ENCODE measurements at places on chromosomes 1 and 21.

- DNase-seq = no peak
These were observed 202.0 kb downstream of the LRRC40 start for GRCh38 chr1:70003211-70003908.

GRCh38 chr21:38145104-38145503 is 111.7 kb upstream of the KCNJ15 start:
- DNase-seq = no peak

- no peak for DNase-seq
These were observed 4.6 kb downstream of the HCRTR1 start for GRCh38 chr1:31621847-31622730.

GRCh38 chr21:29219165-29219770 is 79.5 kb upstream of the BACH1 start:
- DNase-seq = no peak

GRCh38 chr1:7264101-7264500 is 478.8 kb downstream of the CAMTA1 start:
- no peak for DNase-seq

- peak; percentile 82 for DNase-seq
These were observed at the start of gene CDC42BPA for GRCh38 chr1:227318016-227318852. Gene CDC42BPA (minus strand): TSS chr1:227318492. CDS start chr1:227317182, 1,310 bp downstream.

- DNase-seq = no peak
These were observed 231.3 kb downstream of the RRAGC start for GRCh38 chr1:38628241-38628640.

DNA sequence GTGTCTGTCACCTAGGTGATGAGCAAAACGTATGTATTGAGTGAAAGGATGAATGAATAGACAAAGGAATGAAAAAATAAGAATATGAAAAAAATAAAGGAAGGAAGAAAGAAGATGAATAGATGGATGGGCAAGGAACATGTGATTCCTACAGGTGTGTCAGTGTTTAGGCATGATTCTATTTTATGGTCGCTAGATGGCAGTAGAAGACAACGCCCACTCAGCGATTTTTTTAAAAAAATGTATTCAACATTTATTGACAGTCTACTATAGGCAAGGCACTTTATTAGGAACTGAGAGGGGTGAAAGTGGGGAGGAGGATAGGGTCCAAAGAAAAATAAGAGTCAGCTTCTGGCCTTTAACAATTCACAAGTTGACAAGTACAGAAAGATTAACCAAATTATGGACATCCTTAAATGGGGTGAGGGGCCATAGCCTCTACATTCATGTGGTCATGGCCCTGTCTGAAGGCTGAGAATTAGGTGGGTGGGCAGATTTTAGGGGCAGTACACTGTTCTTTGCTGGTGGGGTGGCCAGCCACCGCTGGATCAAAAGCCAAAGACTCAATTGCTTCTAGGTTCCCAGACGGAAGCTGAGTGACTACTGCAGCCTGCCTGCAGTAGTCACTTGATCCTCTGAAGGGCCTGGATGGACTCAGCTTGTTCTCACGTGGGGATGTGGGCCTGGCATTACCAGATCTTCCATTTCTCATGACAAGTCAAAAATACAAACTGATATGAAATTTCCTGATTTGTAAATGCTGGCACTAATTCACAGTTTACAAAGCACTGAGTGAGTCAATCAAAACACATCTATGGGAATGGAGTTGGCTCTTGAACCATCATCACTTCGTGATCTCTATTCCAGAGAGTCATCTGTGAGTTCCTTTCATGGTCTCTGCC is 83.9 kb downstream of the FASLG start:
- no peak for DNase-seq

- DNase-seq = no peak
These were observed 37.8 kb downstream of the LRRC71 start for GRCh38 chr1:156958247-156958714.

DNA sequence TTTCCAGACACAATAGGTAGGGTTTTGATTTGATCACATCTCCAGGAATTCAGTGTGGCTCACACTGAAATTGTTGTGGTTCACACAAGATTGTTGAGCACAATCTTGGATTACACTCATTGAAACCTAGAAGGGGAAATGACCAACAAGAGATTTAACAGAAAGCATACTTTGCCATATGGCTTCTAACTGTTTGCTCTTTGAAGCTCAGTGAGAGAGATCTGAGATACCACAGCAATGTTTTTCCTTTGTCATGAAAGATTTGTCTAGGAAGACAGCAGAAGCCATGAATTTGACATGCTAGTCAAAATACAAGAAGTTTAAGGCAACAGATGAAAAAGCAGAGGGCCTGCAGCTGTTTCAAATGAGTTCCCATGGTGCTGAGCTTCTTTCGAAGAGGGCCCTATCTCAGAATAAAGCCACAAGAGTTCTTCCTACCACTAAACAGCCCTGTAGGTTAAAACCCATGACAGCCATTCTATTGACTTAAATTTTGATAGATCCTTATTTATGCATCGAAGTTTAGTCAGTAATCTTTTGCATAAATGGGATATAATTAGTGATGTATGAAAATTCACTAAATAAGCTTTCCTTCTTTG is 650.4 kb downstream of the LTN1 start:
- no peak for DNase-seq

DNA sequence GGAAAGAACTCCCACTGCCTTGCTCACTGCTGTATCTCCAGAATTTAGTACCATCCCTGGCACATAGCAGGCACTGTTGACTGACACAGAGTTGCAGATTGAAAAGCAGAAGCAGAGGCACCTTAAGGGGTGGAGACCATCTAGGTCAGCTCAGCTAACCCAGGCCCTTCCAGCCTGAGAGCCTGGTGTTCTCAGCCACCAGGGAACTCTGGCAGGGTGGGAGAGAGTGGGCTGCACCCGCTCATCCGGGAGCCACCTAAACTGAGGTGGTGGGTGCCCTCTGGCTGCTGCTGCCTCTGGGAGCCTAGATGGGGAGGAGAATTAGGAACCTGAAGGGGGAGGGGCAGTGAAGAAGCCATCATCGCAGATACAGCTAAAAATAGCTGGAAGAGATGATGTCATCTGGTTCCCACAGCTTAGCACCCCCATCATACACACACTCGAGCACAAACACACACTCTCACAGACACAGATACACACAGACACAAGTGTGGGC is 1.5 kb upstream of the TSPAN1 start:
- no peak for DNase-seq

DNA sequence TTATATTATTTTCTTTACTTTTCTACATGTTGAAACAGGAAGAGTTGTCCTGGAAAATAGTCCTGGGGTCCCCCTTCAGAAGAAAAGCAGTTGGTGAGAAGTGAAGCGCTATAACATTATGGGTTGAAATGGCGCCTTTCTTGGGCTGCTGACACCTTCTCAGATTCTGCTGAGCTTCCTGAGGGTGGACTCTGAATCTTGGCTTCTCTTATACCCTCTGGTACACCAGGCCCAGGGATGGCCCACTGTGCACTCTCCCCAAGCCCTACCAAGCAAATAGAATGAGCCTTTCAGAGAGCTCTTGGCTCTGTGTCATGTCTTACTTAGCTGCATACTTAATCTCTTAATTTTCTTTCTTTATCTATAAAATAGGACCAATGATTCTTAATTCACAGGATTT is 42.3 kb downstream of the CD247 start:
- no peak for DNase-seq

- DNase-seq = no peak
These were observed 18.8 kb upstream of the LRRC8D start for GRCh38 chr1:89802051-89802450.

DNA sequence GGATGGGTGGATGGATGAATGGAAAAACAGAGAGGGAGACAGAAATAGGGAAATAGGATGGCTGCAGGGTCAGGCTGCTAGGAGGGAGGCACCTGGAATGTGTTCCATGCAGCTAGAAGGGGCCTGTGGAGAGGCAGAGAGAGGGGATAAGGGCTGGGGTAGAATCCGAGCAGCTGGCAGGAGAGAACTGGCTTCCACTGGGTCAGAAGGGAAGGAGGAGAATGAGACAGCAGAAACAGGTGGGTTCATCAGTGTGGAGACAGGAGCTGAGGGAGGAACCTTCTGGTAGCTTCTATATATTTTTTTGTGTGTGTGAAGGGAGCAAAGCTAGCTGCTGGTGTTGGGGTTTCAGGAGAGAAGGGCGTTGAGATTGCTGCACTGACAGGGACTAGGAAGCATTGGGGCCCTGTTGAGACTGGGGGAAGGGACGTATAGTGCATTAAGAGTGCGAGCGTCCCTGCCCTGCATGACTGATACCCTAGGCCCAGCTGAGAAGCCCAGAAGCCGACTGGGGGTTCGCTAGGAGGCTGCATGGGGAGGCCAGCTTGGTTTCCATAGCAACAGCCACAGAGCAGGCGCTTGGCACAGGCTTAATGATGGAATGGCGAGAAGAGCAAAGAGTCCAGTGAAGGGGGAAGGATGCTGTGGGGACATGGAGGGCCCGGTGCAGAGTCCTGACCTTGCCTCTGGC is 14.8 kb upstream of the KIF21B start:
- DNase-seq = peak; percentile 95

DNA sequence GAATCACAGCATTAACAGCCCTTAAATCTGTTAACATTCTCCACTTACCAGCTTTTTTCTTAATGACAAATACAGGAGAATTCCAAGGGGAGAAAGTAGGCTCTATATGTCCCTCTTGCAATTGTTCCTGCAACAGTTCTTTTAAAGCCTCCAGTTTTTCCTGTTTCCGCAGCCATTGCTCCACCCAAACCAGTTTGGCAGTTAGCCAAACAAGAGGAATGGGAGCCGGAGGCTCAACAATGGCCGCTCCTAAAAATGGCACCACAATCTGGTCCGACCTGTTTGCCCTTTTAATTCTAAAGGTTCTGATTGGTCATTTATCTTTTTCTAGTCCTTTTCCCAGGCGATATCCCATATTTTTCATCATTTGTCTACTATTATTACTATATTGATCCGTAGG is 14.0 kb upstream of the L1TD1 start:
- DNase-seq = no peak

DNA sequence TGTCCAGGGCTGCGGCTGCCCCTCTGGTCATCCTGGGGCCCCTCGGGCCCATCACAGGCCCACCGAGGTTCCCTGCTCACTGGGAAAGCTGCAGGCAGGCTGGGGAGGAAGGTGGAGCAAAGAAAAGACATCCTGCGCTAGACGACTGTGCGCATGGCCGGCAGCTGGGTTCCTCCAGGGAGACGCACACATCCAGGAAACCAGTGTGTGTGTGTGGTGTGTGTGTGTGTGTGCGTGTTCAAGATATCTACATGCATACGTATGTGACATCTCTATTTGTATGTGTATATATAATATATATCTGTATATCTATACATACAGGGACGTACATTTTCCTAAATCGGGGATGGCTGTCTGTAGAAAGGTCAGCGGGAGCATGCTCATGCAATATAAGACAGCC is 63.7 kb downstream of the ACOT7 start:
- no peak for DNase-seq

GRCh38 chr1:23557471-23558124 is 1.7 kb downstream of the ID3 start:
- no peak for DNase-seq

DNA sequence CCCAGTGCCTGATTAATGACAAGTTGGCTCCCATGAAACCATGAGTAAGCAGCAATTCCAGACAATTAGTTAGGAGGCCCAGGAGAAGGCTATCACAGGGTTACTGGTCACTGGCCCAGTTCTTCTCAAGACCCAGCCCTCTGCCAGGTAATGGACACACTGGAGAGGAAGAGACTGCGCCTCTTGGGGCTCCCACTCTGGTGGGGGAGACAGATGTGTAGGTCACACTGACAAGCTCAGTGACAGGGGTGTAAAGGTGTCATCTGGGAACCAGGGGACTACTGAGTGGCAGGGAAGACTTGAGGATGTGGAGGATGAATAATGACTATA is 4.9 kb downstream of the HPCA start:
- DNase-seq = no peak

DNA sequence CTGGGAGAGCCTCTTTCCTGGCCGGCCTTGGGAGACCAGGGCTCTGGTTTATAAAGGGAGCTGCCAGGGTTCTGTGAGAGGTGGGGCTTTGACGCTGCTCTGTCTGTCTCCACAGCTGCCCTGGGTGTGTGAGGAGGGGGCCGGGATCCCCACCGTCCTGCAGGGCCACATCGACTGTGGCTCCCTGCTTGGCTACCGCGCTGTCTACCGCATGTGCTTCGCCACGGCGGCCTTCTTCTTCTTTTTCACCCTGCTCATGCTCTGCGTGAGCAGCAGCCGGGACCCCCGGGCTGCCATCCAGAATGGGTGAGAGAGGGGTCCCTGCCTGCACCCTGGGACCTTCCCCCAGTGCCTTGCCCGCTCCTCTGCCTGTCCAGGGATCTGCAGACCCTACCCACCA is 11.6 kb downstream of the SERINC2 start:
- no peak for DNase-seq

GRCh38 chr21:15077529-15078145 is 12.8 kb upstream of the NRIP1 start:
- no peak for DNase-seq

- no peak for DNase-seq
These were observed 69.4 kb downstream of the TCP10L start for GRCh38 chr21:32515874-32516273.

DNA sequence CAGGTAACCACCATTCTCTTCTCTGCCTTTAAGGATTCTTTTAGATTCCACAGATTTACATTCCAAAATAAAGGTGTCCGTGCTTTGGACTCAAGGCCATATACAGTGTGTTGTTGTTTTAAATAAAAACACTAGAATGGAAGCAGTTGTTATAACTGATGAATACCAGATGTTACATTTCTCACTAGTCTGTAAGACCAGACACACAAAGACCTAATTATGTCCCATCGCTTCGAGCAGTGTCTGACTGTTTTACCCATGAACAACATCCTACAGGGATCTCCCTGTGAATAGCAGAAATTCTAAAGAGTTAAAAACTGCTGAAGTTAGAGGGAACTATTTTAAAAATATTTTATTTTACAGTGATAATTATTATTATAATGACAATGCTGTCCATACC is 574.7 kb upstream of the ZP4 start:
- no peak for DNase-seq

DNA sequence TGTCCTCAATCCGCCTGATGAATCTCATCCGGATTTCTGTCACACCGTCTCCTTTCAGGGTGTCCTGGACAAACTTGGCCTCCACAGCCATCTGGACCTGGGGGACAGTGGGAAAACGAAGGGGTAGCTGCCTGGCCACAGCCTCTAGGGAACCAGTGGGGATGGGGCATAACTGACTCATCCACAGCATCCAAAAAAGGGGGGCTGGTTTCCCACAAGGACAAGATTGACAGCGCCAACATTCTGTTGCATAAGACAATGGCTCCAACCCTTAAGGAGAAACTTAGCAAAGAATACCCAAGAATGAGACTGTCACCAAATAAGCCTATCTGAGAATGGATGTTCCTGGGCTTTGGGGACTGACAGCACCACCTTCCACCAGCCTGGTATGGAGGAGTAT is 12.1 kb downstream of the TRAPPC3 start:
- DNase-seq = no peak

DNA sequence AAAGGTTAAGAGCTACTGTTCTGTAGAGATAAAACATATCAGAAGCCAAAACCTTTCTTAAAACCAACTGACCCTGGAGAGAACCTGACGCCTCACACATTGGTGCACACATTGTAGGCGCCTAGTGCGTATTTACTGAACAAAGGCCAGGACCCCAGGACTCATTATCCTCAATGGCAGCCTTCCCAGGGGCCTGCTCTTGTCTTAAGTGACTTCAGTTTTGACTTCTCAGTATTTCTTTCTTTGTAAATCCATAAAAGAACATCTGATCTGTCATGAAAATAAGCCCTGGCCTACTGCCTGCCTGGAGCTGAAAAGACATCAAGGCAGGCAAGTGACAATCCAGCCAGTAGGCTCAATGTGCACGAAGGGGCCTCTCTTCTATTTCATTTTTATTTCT is 27.6 kb downstream of the ABCA4 start:
- DNase-seq = no peak

GRCh38 chr1:214491468-214492146 is 59.8 kb downstream of the PTPN14 start:
- DNase-seq = no peak
